M059J (cell line): ENCODE measurements at places on chromosomes 5 and 9. TPM values are rescaled to one million over a fixed set of nuclear protein-coding genes. Genes with fewer than 3 reads are reported as not detected.

DNA sequence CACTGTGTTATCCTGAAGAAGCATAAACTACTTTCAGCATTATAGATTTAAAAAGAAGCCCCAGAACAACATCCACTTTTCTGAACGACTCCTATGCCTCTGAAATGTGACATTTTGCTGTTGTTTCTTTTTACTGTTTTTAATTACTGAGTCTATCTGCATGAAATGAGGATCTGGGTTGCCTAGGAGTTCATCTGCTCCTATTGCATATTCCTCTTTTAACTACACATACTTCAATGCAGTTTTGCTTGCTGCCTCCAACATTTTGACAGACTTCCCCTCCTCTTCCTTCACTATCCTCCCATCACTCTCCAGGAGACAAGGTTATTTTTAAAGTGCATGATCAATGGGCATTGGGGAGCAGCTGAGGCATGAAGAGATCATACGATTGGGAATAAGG, 164.5 kb downstream of the TMC1 start:
- DNase-seq = no peak

GRCh38 chr5:126339215-126339805, 83.9 kb upstream of the GRAMD2B start:
- DNase-seq = peak; percentile 73

DNA sequence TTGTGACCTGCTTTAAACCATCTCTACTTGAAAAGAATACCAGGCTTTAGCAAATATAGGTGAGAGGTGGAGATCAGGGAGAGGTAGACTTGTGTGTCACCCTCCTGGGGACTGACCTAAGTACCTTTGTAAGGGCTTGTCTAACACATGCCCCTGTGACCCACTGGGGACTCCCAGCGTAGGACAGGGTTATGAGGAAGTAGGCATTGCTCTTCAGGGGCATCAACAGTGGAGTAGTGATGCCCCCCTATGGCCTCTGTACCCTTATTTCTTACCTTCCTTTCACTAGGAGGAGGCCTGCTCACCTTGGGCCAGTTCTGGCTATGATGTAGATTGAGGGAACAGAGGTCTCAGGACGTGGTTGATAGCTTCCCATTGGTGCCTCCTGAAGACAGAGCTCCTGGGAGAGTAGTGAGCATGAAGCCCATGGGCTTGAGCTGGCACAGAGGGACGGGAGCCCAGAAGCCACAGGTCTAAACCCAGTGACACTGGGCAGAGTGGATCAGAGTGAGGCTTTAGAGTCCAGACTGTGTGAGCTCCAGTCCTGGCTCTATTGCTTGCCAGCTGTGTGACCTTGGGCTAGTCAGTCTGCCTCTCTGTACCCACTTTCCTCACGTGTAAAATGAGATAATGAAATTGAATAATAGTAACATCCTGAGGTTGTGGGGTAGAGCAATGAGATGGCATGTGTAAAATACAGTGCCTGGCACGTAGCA, 191.7 kb downstream of the AOPEP start:
- DNase-seq = no peak

- DNase-seq = peak; percentile 57
Observed at GRCh38 chr9:97845130-97845529, 7.9 kb upstream of the FOXE1 start.

DNA sequence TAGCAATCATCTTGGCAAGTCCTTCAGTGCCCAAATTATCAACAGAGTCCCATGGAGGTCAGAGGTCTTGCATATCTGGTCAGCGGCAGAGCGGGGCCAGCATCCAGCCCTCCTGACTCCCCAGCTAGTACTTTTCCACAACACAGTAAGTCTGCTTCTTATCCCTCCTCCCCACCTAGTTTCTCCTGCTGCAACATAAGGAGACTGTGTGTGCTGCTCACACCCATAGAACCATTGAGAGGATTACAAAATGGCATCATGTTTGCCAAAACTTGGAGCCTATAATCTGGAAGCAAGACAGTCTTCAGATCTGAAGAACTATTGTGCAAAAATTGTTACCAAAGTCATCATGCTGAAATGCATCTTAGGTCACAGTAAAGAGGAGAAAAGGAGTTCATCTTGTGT, 125.8 kb upstream of the ZNF366 start:
- peak; percentile 74 for DNase-seq

DNA sequence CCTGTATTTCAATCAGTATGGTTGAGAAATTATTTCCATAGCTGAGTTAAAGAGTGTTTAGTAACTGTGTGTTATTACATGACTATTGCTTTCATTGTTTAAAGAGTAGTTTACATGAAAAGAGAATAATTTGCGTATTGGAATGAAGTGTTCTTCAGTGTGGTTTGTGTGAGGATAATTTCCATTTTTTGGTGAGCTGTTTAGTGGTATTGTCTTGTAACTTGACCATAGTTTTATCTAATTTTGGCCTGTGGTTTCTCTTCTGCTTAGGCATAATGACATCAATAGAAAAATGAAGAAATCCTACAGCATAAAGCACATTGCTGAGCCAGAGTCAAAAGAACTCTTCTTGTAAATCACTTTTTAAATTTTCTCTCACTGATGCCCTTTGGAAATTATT, 151.2 kb downstream of the SNCAIP start:
- no peak for DNase-seq

DNA sequence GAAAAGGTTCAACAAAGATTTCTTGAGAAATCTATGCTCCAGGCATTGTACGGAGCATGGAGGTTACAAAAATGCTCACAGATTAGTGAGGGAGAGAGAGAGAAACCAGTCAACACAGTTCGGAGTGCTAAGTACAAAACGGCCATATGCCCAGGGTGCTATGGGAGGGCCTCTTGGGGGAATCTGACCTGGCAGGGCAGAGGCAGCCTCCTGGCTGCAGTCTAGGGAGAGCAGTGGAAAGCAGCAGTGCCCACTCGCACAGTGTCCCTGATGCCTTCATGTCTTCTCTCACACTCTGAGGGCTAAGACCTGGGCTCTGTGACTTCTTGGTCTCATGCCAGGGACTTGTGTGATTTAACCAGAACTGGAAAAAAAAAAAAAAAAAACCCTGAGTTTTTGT, 29.8 kb upstream of the SMC5 start:
- DNase-seq = no peak

GRCh38 chr9:118561051-118561450, 808.2 kb downstream of the BRINP1 start:
- DNase-seq = no peak

GRCh38 chr5:33379757-33380156, 61.0 kb upstream of the TARS1 start:
- peak; percentile 52 for DNase-seq

GRCh38 chr9:27703216-27703980, 130.1 kb upstream of the C9orf72 start:
- DNase-seq = no peak

DNA sequence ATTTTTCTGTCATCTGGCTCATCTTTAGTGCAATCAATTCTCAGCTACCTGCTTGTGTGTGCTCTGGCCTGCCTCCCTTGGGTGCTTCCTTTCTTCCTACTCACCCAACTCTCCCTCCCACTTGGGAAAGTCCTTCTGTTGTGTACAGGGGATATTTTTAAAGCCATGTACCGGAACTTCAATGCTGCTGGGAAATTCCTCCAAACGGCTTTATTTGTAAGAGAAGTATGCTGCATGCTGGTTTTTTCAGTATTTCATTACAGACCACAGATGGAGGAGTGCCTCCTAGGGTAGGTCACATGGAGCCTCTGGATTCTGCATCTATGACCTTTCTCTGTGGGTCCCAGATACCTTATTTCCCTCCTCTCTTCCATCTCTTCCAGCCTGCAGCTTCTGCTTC, 5.4 kb upstream of the HMHB1 start:
- DNase-seq = no peak

- no peak for DNase-seq
Observed at GRCh38 chr9:107292821-107293542, 9.9 kb downstream of the RAD23B start.

GRCh38 chr9:36006549-36007315, 30.0 kb upstream of the RECK start:
- DNase-seq = no peak

GRCh38 chr5:1172007-1172581, 29.3 kb upstream of the SLC6A19 start:
- no peak for DNase-seq

- DNase-seq = no peak
Observed at GRCh38 chr5:157912621-157913325, 53.8 kb upstream of the CLINT1 start.

DNA sequence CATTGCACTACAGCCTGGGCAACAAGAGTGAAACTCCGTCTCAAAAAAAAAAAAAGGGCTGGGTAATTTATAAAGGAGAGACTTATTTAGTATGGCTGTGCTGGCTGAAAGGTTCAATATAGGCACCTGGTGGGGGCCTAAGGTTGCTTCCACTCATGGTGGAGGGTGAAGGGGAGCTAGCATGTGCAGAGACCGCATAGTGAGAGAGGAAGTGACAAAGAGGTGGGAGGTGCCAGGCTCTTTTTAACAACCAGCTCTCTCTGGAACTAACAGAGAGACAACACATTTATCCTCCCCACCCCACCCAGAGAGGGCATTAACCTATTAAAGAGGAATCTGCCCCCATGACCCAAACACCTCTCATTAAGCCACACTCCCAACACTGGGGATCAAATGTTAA, 28.9 kb upstream of the SERINC5 start:
- no peak for DNase-seq

GRCh38 chr5:170254056-170254455, 21.3 kb downstream of the C5orf58 start:
- DNase-seq = peak; percentile 43

DNA sequence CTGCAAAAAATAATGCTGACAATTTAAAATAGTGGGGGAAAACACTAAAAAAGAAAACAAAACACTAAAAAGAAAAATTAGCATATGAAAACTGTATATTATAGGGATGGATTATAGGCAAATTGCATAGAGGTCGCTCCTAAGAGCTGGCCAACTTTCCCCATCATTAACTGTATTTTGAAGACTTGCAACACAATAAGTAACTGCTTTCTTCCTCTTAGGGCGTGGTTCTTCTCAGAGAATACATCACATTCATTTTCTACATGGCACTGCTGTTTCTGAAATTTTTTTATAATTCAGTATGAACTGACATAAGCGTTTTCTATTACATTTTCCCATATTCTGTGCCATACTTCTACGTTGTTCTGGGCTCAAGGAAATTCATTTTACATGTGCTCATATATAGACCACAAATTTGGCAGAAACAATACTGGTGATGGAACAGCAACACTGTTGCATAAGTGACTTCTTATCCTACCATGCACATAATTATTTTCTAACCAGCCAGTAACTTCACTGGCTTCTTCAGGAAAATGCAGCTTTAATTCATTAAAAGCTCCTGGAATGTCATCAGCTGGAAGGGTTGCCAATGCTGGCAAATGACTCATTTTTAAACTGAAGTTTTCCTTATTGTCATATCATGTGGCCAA, 171.2 kb upstream of the DMAC1 start:
- DNase-seq = no peak

- DNase-seq = no peak
Observed at GRCh38 chr5:107401470-107402122, 269.1 kb downstream of the EFNA5 start.

GRCh38 chr5:179795049-179795862, 1.5 kb downstream of the LTC4S start:
- peak; percentile 16 for DNase-seq

Gene CIZ1
- total RNA-seq = 50.2 and 52.4 TPM in 2 replicates

Gene PCDHGC5
- total RNA-seq = 2.0 and 2.2 TPM in 2 replicates

Gene NUDT2
- 45.6 and 59.9 TPM in 2 replicates for total RNA-seq

Gene C9orf152
- not detected in 2 replicates for total RNA-seq

Gene PCDHGB6
- 0.02 TPM in 1 of 2 replicates, not detected in the other for total RNA-seq

Gene C9orf153
- total RNA-seq = not detected in 2 replicates

Gene MAMDC2
- total RNA-seq = 3.4 and 4.9 TPM in 2 replicates

Gene PLPPR1
- not detected in 2 replicates for total RNA-seq

Gene PFDN1
- 115 and 145 TPM in 2 replicates for total RNA-seq

Gene MCIDAS
- 0.59 TPM in 1 of 2 replicates, not detected in the other for total RNA-seq

Gene PRDM9
- not detected in 2 replicates for total RNA-seq

Gene DMRT3
- total RNA-seq = not detected in 2 replicates
